ENCODE measurements at places on chromosomes 1 and 21.
A peak's percentile ranks its signal among the peaks of the same experiment; 100 is the strongest.

DNA sequence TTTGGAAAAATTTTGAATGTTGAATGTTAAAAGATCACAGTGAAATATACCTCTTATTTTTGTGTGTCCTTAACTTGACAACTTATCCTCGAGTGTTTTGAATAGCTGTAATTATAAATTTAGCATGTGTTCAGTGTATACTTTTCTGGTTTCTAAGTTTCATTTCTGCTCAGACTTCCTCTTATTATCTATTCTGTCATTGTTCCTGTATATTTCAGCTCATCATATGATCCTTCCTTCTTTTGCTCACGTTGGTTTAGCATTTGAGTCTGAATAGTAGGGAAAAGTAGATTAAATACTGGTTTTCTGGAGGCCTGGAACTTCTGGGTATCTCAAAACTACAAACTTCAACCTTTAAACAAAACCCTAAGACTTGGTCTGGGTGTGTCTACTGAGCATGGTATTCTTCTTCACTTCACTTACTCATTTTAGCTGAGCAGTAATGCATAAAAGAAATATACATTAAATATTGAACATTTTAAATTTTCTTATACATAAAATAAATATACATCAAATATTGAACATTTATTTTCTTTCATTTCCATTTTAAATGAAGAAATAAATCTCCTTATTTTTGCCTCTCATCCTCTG, 3.3 kb upstream of the ATP6V1G3 start:
- DNase-seq = no peak

DNA sequence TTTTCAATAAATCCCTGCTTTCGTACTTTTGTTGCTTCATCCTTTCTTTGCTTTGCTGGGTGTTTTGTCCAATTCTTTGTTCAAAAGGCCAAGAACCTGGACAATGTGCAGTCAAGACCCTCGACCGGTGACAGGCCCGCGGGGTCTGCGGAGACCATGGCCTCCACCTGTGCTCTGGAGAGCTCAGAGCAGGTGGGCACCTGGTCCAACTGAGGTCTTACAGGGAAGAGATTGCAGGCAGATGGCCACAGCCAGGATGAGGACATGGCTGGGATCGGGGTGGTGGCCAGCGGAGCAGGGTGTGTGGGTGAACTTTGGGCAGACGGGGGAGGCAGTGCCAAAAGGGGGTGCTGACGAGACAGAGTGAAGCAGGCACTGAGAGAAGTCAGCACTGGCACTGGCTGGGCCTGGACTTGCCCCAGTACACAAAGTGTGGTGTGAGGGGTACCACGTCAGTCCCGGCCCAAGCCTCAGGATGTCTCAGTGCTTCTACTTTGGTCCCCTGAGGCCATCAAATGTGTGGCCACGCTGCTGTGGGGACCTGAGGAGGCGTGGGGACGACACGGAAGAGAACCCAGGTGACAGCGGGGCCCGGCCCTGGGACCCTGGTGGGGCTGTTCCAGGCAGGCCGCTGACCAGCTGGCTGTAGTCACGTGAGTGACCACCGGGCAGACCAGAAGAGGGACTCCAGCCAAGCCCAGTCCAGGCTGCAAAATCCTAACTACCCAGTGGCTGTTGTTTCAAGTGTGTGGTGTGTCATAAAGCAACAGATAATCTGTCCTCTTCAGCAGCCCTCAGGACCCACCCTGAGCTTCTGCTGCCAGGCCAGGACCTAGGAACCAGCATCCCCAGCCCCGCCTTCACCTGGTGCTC, 10.4 kb upstream of the CCDC27 start:
- no peak for DNase-seq

DNA sequence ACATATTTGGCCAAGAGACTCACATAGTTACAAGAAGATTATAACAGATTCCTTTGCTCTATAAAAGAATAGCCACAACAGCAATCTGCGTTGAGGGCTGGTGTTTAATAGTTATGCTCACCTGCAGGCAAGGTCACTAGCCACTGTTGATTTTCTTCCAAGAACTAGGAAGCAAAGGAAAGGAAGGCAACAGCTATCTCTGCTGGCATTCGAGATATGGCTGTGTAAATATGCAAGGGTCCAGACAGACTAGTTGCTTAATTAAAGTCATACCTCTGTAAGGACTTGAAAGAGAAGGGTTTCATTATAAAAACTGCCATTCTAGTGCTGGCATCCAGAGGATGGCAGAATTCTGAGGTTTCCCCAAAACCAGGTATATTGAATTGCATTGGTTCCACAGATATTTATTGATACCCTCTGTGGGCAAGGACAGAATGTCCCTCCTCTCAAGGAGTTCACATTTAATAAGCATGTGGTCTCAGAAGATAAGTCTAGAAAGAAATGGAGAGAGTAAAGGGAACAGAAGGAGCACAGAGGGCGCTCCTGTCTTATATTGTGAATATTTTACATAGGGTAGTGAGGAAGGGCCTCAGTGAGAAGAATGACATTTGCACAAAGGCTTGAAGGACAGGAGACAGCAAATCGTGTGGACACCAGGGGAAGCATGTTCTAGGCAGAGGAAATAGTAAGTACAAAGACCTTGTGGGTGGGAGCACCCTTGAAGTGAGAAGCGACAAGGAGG, 23.6 kb upstream of the PLEKHA6 start:
- no peak for DNase-seq

GRCh38 chr1:93353286-93353685, 7.6 kb downstream of the DR1 start:
- peak; percentile 8 for DNase-seq

GRCh38 chr1:239353536-239353935, 32.8 kb upstream of the CHRM3 start:
- DNase-seq = no peak

- DNase-seq = no peak
These were observed 10.9 kb upstream of the PROX1 start for GRCh38 chr1:213976665-213977485.

GRCh38 chr1:10890491-10891071, 94.1 kb upstream of the CASZ1 start:
- DNase-seq = no peak

GRCh38 chr21:26833011-26833410, 12.2 kb downstream of the ADAMTS1 start:
- no peak for DNase-seq

- DNase-seq = no peak
These were observed 221.2 kb downstream of the CACNA1E start for GRCh38 chr1:181704546-181704945.

DNA sequence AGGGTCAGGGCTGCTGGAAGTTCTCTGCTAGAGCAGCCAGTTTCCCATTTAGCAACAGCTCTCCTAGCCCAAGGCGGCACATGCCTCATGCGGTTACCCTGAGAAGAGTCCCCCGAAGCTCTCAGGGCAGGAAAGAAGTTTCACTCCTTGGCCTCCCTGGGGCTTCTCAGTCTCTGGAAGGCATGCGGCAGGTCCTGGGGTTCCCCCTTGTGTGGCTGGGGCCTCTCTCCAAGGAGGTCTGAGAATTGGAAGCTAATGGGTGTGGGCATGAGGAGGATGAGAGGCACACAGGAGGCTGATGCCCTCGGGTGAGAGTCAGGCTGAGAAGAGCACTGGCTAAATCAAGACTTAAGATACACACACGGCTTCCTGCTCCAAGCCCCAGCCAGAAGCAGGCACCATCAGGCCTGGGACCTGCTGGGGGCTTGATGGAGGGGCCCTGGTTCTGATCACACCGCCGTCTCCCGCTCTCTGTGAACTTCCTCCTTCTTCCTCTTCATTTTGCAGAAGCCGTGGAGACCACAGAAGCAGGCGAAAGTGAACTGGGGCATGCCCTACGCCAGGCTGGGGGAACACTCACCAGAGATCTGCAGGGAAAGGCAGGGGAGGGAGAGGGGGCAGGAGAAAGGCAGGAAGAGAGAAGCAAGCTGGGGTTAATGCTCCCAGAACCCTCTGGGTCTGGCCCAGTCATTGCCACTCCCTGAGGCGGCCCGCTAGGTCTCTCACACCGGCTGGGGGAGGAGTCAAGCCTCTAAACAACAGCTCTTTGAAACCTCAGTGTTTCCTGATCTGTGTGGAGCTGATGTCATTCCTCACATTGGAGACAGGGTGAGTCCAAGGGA, 15.1 kb downstream of the BLACAT1 start:
- DNase-seq = no peak

DNA sequence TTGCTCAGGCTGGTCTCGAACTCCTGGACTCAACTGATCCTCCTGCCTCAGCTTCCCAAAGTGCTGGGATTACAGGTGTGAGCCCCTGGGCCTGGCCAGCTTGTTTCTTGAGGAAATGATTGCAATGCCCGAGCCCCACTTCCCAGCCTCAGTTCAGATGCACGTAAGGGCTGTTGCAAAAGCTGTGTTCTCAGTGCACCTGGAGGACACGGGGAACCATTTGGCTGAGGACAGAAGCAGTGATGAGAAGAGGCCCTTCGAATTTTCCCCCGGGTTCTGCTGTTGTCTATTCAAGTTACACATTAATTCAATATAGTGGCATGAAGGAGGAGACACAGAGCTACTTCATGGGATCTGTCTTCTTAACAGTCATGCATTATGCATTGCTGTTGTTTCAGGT, 78.8 kb upstream of the WDR26 start:
- DNase-seq = no peak

- DNase-seq = peak; percentile 29
These were observed at the start of gene KCNK1 for GRCh38 chr1:233613252-233614172. TSS of gene KCNK1 (plus strand) at chr1:233614106. CDS start at chr1:233614172, 66 bp downstream.

GRCh38 chr1:243507672-243508302, 251.9 kb downstream of the SDCCAG8 start:
- DNase-seq = no peak

GRCh38 chr1:50705041-50705440, 255.0 kb downstream of the FAF1 start:
- DNase-seq = no peak

DNA sequence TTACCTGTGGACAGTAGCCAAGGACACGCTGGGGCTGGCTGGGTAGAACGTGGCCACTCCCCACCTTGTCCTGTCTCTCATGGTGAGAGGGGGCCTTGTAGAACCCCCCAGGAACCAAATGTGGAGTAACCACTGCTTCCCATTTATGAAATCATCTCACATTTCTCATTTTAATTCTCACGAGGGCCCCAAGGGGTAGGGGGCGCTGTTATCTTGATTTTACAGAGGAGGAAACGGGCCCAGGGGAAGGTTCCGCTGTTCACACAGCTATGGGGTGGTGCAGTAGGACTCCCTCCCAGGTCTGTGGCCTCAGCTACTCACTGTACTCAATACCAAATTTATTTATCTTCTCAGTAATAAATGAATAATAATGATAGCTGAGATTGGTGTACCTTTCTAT, 5.5 kb downstream of the SMPDL3B start:
- DNase-seq = peak; percentile 44

- no peak for DNase-seq
These were observed 213.5 kb upstream of the MAP1LC3C start for GRCh38 chr1:242212401-242212800.

DNA sequence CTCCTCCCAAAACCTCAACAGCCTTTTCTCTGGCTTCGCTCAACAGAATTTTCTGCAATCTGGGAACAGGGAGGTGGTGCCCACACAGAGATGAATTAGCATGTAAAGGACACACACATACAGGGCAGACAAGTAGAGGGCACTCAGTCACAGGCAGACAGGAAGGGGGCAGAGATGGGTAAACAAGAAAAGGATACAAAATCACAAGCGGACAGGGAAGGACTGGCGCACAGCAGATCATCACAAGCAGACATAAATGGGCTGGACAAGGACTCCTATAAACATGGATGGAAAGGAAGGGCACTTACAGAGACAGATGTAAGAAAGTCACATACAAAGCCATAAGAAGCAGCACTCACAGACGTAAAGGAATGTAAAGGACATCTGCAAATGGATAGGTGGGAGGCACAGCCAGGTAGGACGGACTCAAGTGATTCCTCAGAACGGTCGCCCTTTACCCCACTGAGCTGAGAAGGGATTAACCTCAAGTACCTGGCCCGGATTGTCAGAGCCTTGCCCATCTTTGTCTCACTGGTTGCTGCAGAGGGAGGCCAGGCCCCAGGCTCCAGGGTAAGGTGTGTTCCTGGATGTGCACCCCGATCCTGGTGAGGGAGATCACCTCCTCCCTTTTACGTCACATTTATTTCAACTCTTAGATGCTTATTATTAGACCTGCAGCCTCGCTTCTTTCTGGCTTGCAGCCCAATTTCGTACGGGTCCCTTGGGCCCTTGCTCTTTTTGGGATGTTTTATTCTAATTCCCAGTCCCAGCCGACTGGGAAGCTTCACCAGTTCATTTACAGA, 836 bp upstream of the PRCC start:
- DNase-seq = no peak

GRCh38 chr1:212030936-212031528, 4.3 kb downstream of the INTS7 start:
- peak; percentile 79 for DNase-seq

All from endothelial cell of umbilical vein (primary cell).